ENCODE measurements at places on chromosomes 1 and 21.
A peak's percentile ranks its signal among the peaks of the same experiment; 100 is the strongest.

GRCh38 chr1:35866991-35867390 is 16.0 kb upstream of the AGO1 start:
- no peak for DNase-seq

GRCh38 chr1:93025572-93025971 is 53.5 kb upstream of the MTF2 start:
- no peak for DNase-seq

- DNase-seq: no peak
Observed at GRCh38 chr1:197486946-197487345, 218.9 kb downstream of the CRB1 start.

- no peak for DNase-seq
Observed at GRCh38 chr1:228870041-228870713, 134.9 kb downstream of the RHOU start.

DNA sequence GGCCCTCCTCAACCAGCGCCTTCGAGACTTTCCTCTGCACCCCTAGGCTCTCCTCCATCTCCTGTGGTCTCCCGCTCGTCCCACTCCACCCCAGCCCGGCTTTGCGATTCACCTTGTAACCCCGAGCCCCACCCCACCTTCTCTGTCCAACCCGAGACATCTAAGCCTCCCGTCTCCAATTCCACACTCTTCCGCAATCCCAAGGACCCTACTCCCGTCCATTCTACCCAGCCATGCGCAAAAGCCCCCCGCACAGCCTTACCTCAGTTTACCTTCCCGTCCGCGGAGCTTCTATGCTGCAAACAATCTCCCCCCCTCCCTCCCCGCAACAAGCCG is 174 bp downstream of the SH3BP5L start:
- DNase-seq: no peak

GRCh38 chr1:40034869-40035268 is 5.7 kb upstream of the CAP1 start:
- no peak for DNase-seq

DNA sequence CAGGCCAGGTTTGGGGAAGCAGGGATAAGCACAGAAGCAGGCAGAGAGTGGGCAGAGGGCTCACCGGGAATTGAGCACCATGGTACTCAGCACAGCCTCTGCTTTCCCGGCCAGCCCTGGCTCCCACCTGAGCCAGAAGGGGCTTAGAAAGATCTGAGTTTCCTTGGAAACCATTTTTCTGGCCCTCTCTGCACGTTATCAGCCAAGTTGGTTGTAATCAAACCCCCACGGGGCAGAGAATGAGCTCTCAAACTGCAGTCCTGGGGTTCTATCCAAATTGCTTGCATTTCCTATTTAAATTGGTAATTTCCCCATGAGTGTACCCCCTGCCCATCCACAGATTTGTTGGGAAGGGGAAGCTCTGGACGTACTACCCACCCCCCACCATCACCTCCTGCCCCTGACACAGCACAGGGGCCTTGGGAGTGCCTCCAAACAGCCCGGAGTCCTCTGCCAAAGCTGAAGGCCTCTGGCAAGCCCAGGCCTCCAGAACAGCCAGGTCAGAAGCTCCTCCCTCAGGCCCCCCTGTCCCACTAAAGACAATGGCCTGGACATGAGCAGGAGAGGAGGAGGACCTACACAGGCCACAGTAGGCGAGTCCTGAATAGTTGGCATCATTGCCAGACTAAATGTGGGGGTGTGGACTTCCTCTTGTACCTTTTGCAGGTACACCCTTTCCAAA is 42.7 kb upstream of the GJB5 start:
- DNase-seq: no peak

DNA sequence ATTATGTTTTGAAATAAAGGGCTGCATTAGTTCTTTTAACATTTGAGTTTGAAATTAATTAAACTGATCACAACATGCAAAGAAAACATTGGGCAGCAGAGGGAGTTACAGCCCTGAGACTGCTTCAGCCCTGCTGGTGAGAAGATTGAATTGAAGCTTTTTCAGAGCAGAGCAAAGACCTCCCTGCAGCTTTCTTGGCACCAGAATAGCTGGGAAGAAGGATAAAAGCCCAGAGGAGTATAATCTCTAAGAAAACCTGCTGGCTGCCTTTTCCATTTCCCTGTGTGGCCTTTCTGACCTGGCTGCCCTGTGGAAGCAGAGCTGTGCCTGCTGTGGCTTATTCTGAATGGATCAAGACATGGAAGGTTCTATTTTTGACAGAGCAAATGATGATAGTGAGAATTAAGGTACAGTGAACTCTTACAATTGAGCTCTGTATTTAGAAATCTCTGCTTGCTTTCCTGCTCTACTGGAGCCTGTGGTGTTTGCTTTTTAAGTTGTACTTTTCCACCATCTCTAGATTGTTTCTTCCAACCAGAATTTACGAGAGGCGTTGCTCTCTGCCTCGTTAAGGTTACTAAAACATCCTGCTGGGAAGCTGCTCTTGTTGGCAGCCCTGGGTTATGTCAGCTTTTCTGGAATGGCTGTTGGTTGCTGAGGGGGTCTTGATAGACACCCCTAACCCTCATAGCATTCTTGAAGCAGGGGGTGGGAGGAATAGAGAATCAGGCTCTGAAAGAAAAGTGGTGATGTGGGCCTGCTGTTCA is 9.9 kb downstream of the SNRPE start:
- DNase-seq: peak; percentile 82

GRCh38 chr1:159430985-159431384 is 1.0 kb upstream of the OR10J4 start:
- no peak for DNase-seq

- peak; percentile 72 for DNase-seq
Observed at GRCh38 chr1:8197493-8198282, 120.2 kb upstream of the SLC45A1 start.

- peak; percentile 18 for DNase-seq
Observed at GRCh38 chr1:168079761-168080160, 57.0 kb downstream of the GPR161 start.

- no peak for DNase-seq
Observed at GRCh38 chr1:19757641-19758040, 42.1 kb downstream of the TMCO4 start.

- no peak for DNase-seq
Observed at GRCh38 chr1:151312411-151312810, 14.8 kb downstream of the PI4KB start.

DNA sequence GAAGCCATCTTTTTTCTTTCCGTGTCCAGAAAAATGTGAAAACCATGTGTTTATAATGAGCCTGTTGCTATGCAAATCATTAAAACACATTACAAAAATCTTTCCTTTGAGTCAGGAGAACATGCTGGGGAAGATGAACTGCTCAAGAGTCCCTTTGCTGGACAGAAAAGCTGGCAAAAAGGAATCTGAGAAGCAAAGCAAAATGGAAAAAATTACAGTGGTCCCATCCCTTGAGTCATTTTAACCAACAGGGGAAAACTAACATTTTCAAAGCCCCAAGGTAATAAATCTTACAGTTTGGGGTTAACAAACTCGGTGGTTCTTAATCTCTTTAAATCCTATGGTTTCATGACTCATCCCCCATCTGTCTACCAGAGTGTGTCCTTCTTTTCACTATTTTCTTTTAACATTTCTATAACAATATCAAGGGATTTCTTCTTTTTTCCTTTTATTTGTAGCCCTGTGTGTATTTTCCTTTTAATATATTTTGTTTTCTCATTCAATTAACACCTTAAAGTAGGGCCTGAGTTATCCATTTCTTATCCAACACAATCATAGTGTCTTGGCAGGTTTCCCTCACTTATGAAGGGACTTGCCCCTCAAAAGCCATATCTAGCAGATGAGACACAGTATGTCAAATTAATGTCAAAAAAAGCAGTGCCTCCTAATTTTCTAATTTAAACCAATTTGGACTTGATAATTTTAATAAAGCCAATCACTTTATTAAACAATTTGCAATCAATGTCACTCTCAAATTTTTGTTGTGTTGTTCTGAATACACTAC is 105.4 kb downstream of the PTPN14 start:
- DNase-seq: peak; percentile 74

DNA sequence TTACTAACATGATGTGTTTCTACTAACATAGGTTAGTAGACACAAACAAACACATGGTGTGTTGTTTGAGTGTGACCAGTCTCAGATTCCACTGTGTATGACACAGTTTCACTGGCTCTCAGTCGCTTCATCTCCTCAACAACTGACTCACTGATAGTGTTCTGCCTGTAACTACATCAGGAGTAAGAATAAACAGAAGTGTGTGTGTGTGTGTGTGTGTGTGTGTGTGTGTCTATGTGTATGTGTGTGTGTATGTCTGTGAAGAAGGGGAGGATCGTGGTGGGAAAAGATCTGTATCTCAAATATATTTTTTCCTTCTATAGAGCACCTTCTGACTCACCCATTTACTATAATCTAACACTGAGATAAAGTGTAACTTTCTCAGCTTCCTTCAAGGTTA is 391.0 kb downstream of the PTPRC start:
- DNase-seq: no peak

DNA sequence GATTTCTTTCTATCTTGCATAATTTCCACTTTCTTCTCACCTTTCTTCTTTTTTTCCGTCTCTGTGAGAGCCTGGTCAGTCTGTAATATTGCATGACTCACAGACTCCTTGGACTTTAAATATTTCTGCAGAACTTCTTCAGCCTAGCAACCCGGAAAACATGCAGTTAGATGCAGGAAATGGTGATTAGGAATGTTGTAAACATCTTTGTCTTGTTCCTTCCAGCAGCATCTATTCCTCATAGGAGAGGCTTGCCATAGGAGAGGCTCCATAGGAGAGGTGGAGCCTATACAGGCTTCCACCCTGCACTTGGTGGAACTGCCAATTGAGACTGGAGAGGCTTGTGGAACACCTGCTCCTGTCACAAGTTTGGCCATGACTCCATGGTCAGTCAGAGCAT is 10.0 kb downstream of the GBP5 start:
- peak; percentile 34 for DNase-seq

DNA sequence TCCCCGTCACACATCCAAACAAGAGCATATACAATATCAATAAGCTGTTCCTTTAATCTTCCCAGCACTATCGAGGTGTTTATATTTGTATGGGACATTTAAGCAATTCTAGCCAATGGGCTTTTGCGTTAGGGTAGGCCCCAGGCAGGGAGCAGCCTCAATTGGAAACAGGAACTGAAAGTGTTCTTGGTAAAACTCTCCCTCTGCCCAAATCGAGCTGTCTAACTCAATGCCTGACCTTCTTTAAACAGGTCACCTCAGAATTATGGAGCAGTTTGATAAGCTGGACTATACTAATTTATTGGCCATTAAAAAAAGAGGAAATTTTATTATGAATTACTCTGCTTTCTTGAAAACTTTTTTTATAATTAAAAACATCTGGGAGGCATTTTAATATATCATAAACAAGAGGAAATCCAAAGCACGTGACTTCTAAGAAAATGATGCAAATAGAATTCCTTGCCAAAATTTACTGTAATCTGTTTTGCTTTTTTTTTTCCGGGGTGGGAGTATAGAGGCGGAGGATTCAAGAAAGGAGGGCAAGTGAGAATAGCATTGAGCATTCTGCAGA is 498.1 kb downstream of the LMO4 start:
- DNase-seq: no peak

GRCh38 chr1:56438901-56439551 is 140.3 kb downstream of the PLPP3 start:
- DNase-seq: no peak

GRCh38 chr1:110091791-110092190 is 20.5 kb upstream of the UBL4B start:
- DNase-seq: no peak

- no peak for DNase-seq
Observed at GRCh38 chr21:39047046-39047445, 136.2 kb downstream of the PSMG1 start.

DNA sequence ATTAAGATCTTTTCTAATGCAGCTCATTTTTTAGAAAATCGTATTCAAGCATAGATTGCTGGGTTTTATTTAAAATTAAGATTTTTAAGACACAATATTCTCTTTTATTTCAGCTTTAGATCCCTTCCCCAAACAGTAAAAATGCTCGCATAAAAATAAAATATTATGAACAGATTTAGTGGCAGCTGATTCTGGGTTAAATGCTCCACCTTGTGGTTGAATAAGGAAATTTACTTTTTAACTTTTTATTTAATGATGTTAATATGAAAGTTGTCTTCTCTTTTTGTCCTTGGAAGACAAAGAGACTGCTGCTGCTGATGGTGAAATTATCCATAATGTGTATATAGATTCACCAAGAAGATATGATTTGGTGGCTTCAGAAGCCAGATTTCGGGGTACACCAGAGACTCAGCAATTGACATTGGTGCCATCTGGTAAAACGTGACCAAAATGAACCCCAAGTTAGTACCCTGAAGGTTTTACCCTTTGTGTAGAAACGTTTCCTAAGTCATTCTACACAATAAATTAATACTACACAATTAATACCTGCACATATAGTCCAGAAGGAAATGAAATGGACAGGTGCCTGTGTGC is 128.0 kb downstream of the ADAMTS1 start:
- DNase-seq: no peak

DNA sequence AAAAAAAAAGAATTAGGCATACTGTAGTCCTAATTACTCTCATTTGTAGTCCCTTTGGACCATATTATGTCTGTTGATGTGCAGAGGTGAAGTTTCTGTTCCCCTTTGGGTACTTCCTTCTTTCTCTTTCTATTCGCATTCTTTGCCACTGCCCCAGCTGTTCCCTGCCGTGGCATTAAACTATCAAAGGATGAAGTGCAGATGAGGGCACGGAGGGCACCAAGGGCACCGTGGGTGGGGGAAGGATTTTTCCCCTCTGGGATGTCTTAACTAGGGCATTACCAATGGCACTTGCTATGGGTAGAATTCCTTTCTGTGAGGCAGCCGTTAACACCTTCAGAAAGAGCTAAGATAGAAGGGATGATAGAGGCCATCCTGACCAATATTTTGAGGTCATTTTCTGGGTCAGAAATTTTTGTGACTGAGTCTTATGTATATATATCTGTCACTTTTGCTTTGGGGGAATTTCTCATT is 4.9 kb upstream of the MAPKAPK2 start:
- DNase-seq: no peak

DNA sequence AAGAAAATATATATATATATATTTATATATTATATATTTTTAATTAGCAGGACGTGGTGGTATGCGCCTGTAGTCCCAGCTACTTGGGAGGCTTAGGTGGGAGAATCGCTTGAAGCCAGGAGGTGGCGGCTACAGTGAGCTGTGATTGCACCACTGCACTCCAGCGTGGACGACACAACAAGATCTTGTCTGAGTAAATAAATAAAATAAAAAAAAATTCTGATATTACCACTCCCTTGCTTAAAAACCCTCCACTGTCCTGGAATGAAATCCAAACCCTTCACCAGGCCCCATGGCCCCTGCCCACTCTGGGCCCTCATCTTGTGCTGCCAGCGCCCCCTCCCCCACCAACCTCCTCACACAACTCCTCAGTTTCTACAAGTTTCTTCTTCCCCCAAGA is 1.7 kb upstream of the ECE1 start:
- no peak for DNase-seq

DNA sequence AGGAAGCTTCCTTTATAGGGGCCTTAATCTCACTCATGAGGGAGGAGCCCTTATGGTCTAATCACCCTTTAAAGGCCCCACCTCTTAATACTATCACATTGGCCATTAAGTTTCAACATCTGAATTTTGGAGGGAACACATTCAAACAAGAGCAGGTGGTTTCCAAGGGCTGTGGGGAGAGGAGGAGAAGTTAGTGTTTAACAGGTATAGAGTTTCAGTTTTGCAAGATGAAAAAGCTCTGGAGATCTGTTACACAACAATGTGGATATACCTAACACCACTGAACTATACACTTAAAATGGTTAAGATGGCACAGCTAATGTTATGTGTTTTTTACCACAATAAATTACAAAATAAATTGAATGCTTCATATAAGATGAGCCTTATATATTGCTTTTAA is 113.4 kb upstream of the DNAH14 start:
- no peak for DNase-seq

GRCh38 chr1:3356827-3357460 is 97.5 kb upstream of the ARHGEF16 start:
- DNase-seq: peak; percentile 39

Data from mesendoderm (in vitro differentiated cells).